ENCODE measurements at places on chromosomes 5 and 9. TPM values are rescaled to one million over a fixed set of nuclear protein-coding genes. Genes with fewer than 3 reads are reported as not detected.
A peak's percentile ranks its signal among the peaks of the same experiment; 100 is the strongest.

ST8SIA4 gene
- 0.37 TPM for total RNA-seq

GRCh38 chr9:94802251-94802650, 75.8 kb downstream of the AOPEP start:
- H3K36me3 ChIP-seq, result no peaks in the 10 kb centered on the region
- DNase-seq, result no peak
- no peak overlapping the region for H3K4me3 ChIP-seq
- H3K27me3 ChIP-seq, result no peaks in the 10 kb centered on the region
- peak overlapping the region; percentile 7 for H3K27ac ChIP-seq
- peaks cover 39% of the 10 kb centered on the region for H3K4me1 ChIP-seq

DNA sequence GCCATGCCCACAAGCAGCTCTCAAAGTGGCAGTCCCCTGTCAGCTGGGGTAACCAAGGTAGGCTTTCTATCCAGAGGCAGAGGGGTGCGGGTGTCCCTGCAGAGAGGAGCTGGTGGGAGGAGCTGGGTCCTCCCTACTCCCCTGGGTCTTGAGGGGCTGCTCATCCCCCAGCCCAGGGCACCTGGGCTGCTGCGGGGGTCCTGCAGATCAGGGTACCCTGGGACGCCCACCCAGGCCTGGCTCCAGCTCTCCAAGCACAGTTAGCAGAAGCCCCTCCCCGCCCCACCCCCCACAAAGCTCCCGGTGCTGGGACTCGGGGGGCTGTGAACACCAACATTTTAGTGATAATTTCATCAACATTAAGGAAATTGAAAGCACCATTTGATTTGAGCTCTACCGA, 29.8 kb downstream of the VAV2 start:
- H3K36me3 ChIP-seq, result no peaks in the 10 kb centered on the region
- H3K4me3 ChIP-seq, result no peak overlapping the region
- peaks cover 4% of the 10 kb centered on the region for H3K4me1 ChIP-seq
- DNase-seq, result no peak
- no peak overlapping the region for H3K27ac ChIP-seq
- H3K27me3 ChIP-seq, result no peaks in the 10 kb centered on the region

DNA sequence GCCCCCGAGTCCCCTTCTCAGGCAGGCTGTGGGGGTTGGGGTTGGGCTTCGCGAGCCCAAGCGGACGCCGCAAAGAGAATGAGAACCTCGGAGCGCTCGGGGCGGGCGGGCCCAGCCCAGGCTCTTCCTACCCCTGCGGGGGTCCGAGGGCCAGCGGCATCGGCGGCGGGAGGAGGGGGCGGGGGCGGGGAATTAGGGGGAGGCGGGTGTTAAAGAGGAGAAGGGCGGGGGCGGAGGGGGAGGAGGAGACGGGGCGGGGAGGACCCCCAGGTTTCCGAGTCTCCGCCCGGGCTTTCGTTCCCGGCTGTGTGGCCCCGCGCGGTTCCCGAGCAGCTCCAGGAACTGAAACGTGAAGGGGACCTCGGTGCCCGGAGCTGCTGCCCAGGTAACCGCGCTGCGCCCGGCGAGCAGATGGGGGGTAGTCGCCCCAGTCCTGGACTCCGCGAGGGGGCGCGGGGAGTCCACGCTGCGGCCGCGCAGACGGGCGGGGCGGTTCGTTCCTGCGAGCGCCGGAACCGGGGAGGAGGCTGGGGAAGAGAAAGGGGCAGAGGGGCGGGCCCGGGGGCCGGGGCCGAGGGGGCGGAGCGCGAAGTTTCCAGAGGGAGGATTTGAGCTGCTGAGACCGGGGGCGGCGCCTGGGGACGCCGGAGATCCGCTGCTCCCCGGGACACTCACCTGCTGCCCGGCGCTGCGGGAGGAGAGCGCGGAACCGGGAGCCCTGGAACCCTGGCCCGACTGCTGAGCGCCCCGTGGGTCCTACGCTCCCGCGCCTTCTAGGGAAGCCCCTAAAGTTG, 38.4 kb upstream of the PLEKHG4B start:
- no peaks in the 10 kb centered on the region for H3K36me3 ChIP-seq
- peak overlapping the region; percentile 26 for H3K4me3 ChIP-seq
- H3K27me3 ChIP-seq, result peaks cover 50% of the 10 kb centered on the region
- peaks cover 11% of the 10 kb centered on the region for H3K4me1 ChIP-seq

- H3K4me1 ChIP-seq, result no peaks in the 10 kb centered on the region
- no peaks in the 10 kb centered on the region for H3K27me3 ChIP-seq
- no peak overlapping the region for H3K27ac ChIP-seq
- no peak for DNase-seq
Observed at GRCh38 chr5:40308867-40309266, 370.8 kb upstream of the PTGER4 start.

- H3K36me3 ChIP-seq, result no peaks in the 10 kb centered on the region
- peaks cover 7% of the 10 kb centered on the region for H3K4me1 ChIP-seq
- H3K4me3 ChIP-seq, result no peak overlapping the region
- H3K27me3 ChIP-seq, result peaks cover 15% of the 10 kb centered on the region
- DNase-seq, result no peak
- no peak overlapping the region for H3K27ac ChIP-seq
Observed at GRCh38 chr9:96015876-96016686, 140.6 kb downstream of the ERCC6L2 start.

ROPN1L gene
- total RNA-seq, result 2.6 TPM

- H3K36me3 ChIP-seq, result no peaks in the 10 kb centered on the region
- no peak overlapping the region for H3K4me3 ChIP-seq
- no peaks in the 10 kb centered on the region for H3K27me3 ChIP-seq
- H3K4me1 ChIP-seq, result peaks cover 21% of the 10 kb centered on the region
- H3K27ac ChIP-seq, result no peak overlapping the region
Observed at GRCh38 chr9:89745601-89746376, 141.0 kb downstream of the GADD45G start.

GRCh38 chr5:171573451-171574225, 154.2 kb downstream of the FGF18 start:
- no peak overlapping the region for H3K4me3 ChIP-seq
- no peaks in the 10 kb centered on the region for H3K27me3 ChIP-seq

TERT gene
- total RNA-seq, result not detected

GRCh38 chr9:121942866-121943382, 150.2 kb downstream of the TTLL11 start:
- no peaks in the 10 kb centered on the region for H3K27me3 ChIP-seq
- no peaks in the 10 kb centered on the region for H3K36me3 ChIP-seq
- H3K4me3 ChIP-seq, result no peak overlapping the region
- H3K27ac ChIP-seq, result no peak overlapping the region

DNA sequence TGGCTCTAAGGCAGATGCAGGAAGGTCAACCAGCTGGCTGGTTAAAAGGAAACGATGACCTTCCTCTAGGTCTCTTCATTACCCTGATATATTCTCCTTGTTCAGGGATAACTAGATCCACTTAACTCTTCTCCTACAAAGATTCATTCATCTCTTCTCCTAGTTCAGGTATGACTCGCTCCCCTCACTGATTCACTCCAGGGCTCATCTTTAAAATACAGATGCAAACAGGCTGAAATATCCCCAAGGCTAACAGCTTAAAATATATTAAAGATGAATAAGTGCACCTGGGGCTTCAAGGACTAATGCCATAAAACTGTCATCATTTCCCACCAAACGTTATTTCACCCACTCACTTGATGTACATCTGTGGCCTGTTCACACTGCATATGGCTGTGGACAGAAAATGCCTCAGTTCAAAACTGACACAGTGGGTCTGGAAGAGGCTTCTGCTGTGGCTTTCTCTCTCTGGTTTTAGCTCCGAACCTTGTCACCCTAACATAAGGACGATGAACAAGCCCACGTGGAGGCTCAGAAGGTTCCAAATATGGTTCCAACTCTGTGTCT, 366.9 kb downstream of the DEPDC1B start:
- H3K4me3 ChIP-seq, result no peak overlapping the region
- H3K4me1 ChIP-seq, result no peaks in the 10 kb centered on the region

CDH12 gene
- total RNA-seq, result not detected

GRCh38 chr5:117732264-117732663, 1157.6 kb upstream of the SEMA6A start:
- H3K4me3 ChIP-seq, result no peak overlapping the region
- no peak overlapping the region for H3K27ac ChIP-seq
- H3K27me3 ChIP-seq, result no peaks in the 10 kb centered on the region
- no peaks in the 10 kb centered on the region for H3K4me1 ChIP-seq
- no peak for DNase-seq

DNA sequence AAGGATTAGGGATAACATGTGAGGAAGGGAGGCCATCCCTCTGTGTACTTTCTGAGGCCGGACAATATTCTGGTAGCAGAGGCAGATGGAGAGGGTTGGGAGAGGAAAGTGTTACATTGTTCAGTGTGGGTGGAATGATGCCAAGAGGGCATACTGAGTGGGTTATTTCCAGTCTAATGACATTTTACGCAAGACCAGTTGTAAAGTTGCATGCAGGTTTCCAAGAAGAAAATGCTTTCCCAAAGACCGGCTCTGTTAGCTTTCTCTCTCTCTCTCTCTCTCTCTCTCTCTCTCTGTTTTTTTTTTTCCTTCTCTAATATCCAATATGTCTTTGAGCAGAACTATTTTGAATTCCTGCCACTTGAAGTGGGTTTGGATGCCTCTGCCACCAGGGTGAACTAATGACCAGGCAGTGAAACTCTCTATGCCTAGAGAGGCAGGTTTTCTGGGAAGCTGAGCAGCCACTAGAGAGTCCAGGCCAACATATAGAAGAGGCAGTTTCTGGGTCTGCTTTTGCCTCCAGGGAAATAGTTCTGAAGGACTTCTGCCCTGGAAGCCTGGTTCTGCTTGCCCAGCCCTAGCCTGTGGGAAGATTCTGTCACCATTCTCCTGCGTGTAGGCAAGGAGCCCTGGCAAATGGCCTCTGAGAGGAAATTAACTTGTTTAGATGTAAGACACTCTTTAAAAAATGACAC, 24.4 kb upstream of the ZNF366 start:
- no peaks in the 10 kb centered on the region for H3K36me3 ChIP-seq
- no peak for DNase-seq
- no peaks in the 10 kb centered on the region for H3K27me3 ChIP-seq
- H3K27ac ChIP-seq, result no peak overlapping the region
- H3K4me1 ChIP-seq, result no peaks in the 10 kb centered on the region

GRCh38 chr9:116327701-116328405, 174.3 kb downstream of the PAPPA start:
- H3K27ac ChIP-seq, result no peak overlapping the region
- no peaks in the 10 kb centered on the region for H3K27me3 ChIP-seq
- no peak for DNase-seq
- peaks cover 3% of the 10 kb centered on the region for H3K4me1 ChIP-seq
- no peak overlapping the region for H3K4me3 ChIP-seq
- H3K36me3 ChIP-seq, result no peaks in the 10 kb centered on the region

- H3K27me3 ChIP-seq, result no peaks in the 10 kb centered on the region
- no peak overlapping the region for H3K27ac ChIP-seq
- DNase-seq, result no peak
- no peak overlapping the region for H3K4me3 ChIP-seq
- H3K4me1 ChIP-seq, result no peaks in the 10 kb centered on the region
Observed at GRCh38 chr5:82387819-82388166, 109.6 kb upstream of the RPS23 start.

FOXD4 gene
- total RNA-seq, result not detected

GRCh38 chr9:15068261-15068660, 158.0 kb upstream of the FREM1 start:
- no peaks in the 10 kb centered on the region for H3K36me3 ChIP-seq
- H3K4me1 ChIP-seq, result no peaks in the 10 kb centered on the region
- H3K27me3 ChIP-seq, result no peaks in the 10 kb centered on the region
- no peak overlapping the region for H3K27ac ChIP-seq

PRSS3 gene
- total RNA-seq, result 42.2 TPM
